ENCODE measurements at places on chromosomes 11 and 22.

- DNase-seq: no peak
Observed at GRCh38 chr11:8231979-8232378, 31.7 kb downstream of the LMO1 start.

DNA sequence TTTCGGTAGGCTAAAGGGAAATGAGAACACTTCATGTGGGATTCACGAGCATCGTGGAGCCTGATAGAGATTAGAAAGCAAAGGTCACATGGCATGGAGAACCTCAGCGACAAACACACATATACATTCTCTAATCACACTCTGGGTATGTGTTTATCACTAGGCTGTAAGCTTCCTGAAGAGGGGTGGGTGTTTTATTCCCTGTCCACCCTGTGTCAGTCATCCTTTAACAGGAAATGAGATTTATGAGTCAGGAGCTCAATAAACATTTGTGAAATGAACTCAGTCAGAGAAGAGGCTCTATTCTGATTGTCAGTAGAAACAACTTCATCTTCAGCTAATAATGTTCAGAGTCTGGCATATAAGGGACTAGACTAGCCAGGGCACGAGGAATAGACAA is 71.7 kb upstream of the EIF3M start:
- no peak for DNase-seq

- DNase-seq: no peak
Observed at GRCh38 chr22:26431261-26431995, 2.4 kb downstream of the ASPHD2 start.

DNA sequence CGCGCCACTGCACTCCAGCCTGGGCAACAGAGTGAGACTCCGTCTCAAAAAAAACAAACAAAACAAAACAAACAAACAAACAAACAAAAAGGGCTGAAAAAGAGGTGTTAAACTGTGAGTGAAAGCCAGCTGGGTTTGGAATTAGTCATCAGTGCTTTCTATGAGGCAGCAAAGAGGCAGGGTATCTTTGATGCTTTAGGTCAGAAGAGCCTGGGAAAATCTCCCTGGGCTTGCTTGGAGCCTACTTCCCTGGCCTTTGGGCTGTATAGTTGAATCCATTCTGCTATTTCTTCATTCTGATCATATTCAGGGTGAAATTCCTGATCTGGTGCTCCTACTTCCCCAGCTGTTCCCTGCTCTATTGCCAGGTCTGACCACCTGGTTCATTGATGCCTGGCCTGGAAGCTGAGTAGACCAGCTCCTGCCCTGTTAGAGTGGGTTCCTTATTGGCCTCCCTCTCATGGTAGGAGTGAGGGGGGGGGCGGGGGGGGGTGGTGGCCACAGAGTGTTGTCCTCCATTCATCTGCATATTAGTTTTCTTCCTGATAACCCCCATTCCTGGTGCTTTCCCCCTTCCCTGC is 65.6 kb downstream of the INSC start:
- no peak for DNase-seq

- no peak for DNase-seq
Observed at GRCh38 chr22:32634421-32634981, 159.9 kb downstream of the FBXO7 start.

- DNase-seq: no peak
Observed at GRCh38 chr11:127268932-127269331, 268.4 kb upstream of the KIRREL3 start.

DNA sequence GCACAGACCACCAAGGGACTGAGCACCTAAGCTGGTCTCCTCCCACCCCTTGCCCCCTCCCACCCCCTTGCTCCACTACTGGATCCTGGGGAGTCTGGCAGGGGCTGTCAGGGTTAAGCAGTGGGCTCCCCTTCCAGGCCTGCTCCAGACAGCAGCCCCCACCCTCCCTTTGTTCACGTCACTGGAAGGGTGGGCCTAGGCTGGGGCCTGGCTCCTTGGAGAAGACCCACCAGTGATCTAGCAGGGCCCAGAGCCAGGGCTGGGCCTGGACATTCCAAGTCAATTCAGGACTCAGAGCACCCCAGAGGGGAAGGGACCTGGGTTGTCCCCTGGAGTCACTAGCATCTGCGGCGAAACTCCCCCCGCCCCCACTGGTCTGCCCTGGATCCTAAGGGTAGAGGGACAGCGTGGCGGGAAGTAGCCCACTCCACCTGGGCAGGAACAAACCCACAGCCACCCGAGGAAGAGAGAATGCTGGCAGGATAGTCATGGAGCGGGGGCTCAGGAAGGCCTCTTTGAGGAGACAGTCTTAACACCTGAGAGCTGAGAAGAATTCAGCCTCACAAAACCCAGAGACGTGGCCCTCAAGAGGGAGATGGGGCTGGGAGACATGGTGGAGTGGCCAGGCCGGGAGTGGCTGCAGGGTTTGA is 45.8 kb downstream of the IGLL1 start:
- DNase-seq: no peak

GRCh38 chr22:35752006-35752862 is 34.6 kb downstream of the APOL5 start:
- DNase-seq: no peak

GRCh38 chr11:35619855-35620640 is 1.8 kb downstream of the FJX1 start:
- DNase-seq: no peak

DNA sequence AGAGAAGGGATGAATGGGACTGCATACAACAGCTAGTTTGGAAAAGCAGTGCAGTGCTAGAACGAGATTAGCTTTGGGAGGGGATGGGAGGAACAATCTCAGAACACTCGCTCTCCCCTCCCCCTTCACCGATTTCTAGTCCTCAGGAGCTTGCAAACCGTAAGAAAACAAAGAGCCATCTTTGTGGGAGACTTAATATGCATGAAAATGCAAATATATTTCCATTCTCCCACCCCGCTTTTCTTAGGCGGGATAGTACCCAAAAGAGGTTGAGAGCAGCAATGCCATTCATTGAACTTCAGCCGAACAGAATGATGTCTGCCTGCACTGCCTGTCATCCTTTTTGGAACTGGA is 1.1 kb downstream of the SPINDOC start:
- no peak for DNase-seq

DNA sequence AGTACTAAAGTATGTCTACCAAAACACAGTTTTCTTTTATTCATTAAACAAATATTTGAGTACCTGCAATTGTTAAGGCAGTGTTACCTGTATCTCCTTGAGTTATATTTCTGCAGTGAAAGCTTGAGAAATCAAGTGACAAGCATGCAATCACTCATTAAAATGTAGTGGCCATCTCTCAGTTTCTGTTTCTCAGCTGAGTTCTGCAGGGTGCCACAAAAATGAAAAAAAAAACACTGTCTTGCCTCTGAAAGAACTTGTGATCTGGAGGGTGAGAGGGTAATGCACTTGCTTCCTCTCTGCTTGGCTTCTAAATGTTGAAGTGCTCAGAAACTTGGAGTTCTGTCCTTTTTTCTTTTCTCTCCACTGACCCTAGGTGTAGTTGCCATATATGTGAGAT is 6.8 kb downstream of the QSER1 start:
- DNase-seq: no peak

DNA sequence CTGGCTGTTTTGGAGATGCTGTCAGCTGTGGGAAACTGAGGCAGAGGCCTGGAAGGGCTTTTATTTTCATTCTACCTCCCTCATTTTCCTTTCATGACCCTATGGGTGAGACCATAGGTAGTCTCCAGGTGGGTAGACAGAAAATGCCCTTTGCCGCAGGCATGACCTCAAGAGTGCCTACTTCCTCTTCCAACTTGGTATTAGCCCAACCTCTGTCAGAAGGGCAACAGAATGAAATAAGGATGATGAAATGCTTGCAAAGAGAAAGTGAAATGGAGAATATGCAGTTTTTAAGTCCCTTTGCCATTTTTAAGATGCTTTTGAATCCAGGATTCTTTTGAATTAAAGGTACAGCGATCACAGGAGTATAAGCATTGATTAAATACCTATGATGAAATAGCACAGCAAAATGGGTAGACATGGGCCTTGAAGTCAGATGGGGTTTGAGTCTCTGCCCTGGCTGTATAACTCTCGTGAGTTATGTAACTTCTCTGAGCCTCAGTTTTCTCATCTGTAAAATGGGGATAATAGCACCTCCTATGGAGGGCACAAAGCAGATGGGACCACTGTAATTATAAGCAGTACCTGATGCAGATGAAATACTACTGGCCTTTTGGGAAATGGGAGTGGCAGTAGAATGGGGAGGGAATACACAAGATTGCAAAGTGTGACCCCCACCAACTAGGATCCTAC is 3.7 kb downstream of the ASPHD2 start:
- DNase-seq: no peak

DNA sequence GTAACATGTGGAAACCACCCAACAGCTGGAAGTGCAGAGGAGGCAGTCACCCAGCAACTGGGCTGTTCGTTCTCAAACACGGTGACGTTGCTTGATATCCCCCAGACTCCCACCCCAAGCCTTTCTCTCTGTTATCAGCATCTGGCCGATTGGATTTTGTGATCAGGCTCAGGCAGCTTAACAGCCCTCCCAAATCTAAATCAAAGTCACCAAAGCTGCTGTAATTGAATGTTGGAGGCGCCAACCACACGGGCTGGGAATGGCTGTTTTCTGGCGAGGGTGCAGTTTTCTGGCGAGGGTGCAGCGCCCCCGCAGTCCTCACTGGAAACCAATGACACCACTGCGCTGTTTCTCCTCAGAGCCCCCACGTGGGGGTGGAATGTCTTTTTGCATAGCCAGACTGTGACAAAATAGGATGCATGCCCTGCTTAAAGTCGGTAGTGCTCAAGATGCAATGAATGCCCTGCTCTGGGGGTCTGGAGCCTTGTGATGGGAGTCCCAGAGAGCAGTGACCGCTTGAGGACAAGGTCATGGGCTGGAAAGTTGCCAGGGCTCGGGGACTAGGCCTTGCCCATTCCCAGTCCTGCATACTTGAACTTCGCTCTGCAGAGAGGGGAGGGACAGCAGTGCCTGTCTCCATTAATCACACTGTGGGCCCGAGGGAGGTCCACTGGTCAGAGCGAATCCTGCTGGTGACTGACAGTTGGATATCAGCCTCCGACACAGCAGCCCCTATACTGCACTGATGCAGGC is 105.3 kb downstream of the MORC2 start:
- DNase-seq: no peak

- no peak for DNase-seq
Observed at GRCh38 chr11:18624161-18624560, 10.0 kb downstream of the SPTY2D1 start.

GRCh38 chr22:42279425-42280020 is 9.1 kb upstream of the TCF20 start:
- DNase-seq: no peak

- no peak for DNase-seq
Observed at GRCh38 chr11:5923794-5924193, 18.3 kb upstream of the OR56A3 start.
